ENCODE measurements at places on chromosomes 1 and 21.

DNA sequence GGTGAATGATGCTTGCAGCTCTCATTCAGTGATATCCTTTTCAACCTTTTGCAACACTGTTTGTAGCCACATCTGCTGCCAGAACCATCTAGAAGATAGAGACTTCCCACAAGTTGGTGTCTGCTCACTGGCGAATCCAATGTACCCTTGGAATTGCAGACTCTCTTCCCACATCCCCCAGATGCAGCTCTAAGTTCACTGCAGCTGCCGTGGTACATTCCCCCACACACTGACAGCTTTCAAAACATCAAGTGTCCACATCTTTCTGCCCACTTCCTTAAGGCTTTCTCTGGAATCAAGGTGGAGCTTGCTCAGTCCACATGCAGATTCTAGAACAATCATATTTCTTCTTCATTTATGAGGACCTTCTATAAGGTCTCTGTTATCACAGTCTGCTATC, 99.2 kb downstream of the PLPPR4 start:
- DNase-seq = no peak

DNA sequence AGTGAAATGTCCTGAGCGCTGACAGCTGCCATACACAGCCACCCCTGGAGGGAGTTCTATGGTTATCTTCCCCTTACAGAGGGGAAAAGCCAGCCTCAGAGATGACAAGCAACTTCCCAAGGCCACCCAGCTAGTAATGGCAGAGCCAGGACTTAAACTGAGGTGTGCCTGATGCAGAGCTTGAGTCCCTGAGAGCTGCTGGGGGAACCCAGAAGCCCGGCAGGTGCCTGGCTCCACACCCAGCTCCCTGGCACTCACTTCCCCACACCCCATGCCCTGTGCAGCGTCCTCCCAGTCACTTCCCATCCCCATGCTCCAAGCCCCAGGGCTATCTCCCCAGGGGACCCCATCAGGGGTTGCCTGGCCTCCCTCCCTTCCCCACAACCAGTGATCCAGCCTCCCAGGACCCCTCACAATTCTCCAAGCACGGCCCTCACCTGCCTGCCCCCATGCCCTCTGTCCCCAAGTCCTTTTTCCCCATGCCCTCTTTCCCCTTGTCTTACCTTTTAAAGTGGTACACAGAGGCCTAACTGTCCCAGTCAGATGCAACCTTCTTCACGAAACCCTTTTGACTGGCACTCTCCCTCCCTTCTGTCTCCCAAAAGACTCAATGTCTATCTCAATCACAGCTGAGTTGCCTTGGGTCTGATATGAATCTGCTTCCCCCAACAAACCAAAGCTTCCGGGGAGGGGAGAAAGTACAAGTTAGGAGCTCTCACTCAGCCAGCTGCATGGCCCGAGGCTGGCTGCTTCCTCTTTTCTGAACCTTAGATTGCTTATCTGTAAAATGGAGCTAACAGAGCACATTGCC, 39.8 kb upstream of the LRP8 start:
- DNase-seq = no peak

GRCh38 chr1:23806280-23806679, 5.7 kb upstream of the GALE start:
- no peak for DNase-seq

DNA sequence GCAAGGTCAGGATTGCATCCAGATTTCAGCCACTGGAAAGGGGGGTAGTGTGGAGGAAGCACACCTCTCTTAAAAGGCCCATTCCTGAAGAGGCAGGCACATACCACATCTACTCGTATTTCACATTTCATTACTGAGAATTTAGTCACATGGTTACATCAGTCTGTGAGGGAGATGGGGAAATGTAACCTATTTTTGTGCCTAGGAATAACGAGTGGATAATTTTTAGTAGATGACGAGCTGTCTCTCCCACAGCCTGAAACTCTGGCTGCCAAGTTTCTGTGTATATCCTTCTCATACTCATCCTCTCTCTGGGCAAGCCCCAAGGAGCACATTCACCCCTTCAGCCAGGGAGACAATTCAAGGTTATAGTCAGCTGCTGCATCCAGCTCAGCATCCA, 10.3 kb upstream of the C21orf91 start:
- peak; percentile 80 for DNase-seq

DNA sequence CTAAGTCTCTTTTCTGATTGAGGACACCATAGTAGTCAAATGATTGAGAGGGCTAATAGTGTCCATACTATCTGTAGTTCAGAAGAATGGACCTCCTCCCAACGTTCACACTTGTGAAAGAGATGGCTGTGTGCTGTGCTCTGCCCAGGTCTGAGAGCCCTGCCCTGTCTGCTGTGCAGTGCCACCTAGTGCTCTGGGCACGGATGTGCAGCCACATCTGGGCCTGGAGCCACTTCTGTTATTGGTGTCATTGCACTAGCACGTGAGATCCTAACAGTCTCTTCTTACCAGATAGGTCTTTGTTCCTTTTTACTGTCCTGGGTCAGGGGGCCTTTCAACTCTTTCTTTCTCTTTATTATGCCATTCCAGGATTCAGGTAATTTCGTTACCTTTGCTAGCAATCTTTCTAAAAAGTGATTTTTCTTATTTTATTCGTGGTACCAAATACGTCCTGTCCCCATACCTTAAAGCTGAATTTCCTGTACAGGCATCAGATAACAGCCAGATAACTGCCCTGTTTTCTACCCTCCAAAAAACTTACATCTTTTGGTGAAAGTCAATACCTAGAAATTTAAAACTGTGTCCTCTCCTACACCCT, 21.7 kb downstream of the INTS3 start:
- DNase-seq = peak; percentile 70

DNA sequence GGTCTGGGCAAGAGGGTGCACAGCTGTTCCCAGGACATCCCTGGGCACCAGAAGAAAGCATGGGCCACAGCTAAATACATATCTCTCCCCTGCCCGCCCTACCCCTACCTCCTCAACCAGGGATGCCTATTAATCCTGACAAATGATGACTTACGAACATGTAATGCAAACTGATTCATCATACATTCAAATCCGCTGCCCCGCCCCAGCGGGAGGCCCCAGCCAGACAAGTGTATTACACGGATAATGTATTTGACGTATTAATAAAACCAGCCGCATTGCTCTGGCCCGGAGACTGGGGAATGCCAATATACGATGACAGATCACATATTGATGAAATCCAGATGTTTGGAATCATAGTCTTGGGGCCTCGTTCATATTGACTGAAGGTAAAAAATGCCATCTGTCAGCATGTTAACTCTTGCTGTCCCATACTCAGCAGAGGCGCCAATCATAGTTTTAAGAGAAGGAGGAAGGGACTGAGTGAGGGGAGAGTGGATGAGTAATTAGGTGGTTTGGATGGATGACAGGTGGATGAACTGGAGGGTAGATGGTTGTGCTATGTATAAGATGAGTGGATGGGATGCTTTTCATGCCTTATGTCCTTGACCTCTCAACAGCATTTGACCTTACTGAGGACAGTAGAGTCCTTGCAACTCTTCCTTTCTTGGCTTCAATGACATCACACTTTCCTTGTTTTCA, 68.2 kb downstream of the TMEM53 start:
- peak; percentile 79 for DNase-seq

- no peak for DNase-seq
Measured at GRCh38 chr21:46269466-46269865, 15.9 kb downstream of the MCM3AP start.

GRCh38 chr21:29072873-29073221, 601 bp downstream of the CCT8 start:
- DNase-seq = peak; percentile 12

DNA sequence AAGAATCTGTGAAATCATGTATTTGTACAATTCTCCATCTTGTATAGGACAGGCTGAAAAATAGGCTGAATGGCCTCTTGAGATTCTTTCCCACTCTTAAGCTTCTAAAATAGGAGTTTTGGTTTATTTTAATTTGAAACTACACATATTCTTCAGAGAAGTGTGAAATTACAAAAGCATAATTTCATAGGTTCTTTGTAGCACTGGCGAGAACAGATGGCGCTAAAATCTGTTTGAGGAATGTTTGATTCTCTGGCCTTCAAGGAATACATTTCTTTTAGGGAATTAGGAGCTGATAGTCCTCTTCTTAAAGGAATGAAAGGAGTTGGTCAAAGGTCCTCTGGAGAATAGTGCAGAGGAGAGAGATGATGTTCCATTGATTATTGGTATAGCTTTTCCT, 44.9 kb downstream of the CC2D1B start:
- DNase-seq = no peak

DNA sequence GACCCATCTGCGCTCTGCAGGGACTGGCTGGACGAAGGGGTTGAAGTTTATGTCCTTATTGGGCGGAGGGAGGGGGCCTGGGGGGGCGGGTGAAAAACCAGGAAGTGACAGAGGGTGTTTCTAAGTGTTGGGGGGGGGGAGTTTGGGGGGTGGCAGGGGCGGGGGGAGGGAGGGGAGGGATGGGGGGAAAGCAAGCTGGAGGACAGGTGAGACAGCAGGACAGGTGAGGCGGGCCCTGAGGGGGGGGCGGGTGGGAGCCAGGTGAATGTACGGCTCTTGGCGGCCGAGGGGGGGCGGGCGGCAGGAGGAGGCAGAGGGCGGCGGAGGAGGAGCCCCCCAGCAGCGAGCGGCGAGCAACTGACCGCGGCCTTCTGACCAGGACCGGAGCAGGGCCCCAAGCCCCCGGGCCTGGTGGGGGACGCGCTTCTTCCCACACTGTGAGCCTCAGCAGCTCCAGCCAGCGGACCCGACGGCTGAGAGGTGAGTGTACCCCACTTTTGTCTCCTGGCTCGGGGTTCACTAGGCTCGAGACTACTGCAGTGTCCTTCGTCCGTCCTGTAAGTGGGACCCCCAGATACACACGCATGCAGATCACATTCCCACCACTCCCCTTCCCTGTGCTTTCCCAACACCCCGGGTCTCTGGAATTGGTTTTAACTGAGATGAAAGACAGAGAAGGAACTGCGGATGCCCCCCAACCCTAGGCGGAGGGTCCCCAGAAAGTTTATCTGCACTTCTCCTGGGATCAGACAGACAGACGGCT, at the start of gene ZBTB7B:
ZBTB7B (plus strand) TSS at position 339 of the 763 bp plus-strand sequence. CDS start 11,859 bp downstream, outside the sequence.
- DNase-seq = no peak

- no peak for DNase-seq
Measured at GRCh38 chr1:246569248-246570238, 3.3 kb downstream of the CNST start.

GRCh38 chr1:226481133-226481532, 67.4 kb upstream of the STUM start:
- DNase-seq = no peak

DNA sequence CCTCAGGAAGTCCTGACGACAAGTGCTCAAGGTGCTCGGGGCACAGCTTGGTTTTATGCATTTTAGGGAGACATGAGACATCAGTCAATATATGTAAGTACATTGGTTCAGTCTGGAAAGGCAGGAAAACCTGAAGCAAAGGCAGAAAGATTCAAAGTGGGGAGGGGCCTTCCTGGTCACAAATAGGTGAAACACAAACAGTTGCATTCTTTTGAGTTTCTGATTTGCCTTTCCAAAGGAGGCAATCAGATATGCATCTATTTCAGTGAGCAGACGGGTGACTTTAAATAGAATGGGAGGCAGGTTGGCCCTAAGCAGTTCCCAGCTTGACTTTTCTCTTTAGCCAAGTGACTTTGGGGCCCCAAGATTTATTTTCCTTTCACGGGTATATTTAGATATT, 8.9 kb upstream of the RNF187 start:
- DNase-seq = no peak

DNA sequence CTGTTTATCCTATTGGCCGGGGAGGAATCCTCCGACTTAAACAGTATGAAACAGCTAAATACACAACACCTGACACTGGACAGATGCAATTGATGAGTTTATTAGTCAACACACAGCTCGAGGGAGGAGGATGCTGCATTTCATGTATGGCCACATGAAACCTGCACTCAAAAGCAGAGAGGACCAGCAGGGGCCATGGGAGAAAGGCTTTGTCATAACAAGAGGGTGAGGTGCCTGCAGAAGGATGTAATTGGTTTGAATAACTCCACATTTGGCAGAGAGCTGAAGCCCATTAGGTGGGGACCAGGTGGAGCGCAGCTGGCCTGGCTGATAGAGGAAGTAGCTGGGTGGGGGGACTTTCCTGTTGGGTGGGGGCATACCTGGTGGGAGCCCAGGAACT, 599.1 kb downstream of the PTPRU start:
- no peak for DNase-seq

GRCh38 chr1:65881067-65881594, 88.4 kb downstream of the PDE4B start:
- DNase-seq = no peak

GRCh38 chr1:27795601-27796000, 22.6 kb downstream of the STX12 start:
- no peak for DNase-seq

DNA sequence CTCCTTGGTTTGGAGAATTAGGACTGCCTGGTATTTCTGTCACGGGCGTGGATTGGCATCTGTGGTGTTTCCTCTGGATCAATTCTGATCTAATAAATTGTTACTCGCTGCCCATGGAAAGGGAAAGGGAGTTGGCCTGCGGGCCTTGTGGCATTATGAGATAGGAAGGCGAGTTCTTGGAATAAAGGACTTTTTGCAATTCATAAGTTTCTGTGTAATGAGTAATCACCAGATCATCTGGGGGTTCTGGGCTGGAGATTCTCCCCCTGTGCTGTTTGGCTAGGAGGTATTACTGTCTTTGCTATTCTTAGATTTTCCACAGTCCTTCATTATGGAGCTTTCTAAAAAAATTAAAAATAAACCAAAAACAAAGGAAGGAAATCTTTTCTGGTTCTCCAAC, 315.9 kb downstream of the CAMTA1 start:
- peak; percentile 53 for DNase-seq

All from fibroblast of skin of abdomen (primary cell).